ENCODE measurements at places on chromosomes 4 and X.

DNA sequence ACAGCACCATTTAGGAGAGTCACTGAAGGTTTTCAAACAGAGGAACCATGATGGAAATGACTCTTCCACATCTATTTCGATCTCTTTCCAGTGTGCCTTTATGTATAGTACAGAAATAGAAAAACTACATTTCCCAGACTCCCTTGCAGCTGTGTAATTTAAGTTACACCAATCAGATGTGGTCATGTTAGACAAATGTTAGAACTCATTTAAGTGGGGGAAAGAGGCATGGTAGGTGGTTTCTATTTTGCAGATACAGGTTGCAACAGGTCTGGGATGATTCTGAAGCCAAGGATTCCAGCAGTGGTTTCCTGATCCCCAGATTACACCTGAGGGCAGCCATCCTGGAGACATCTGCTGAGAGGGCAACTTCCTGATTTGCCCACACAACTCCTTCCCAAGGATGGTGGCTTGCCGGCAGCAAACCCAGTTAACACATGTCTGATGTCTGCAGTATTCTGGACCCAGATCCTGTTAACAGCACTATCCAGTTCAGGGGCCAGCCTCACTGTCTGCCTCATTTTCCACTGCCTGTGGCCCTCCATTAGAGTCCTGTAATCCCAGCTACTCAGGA lies 38.7 kb upstream of the PDK3 start:
- DNase-seq: no peak

DNA sequence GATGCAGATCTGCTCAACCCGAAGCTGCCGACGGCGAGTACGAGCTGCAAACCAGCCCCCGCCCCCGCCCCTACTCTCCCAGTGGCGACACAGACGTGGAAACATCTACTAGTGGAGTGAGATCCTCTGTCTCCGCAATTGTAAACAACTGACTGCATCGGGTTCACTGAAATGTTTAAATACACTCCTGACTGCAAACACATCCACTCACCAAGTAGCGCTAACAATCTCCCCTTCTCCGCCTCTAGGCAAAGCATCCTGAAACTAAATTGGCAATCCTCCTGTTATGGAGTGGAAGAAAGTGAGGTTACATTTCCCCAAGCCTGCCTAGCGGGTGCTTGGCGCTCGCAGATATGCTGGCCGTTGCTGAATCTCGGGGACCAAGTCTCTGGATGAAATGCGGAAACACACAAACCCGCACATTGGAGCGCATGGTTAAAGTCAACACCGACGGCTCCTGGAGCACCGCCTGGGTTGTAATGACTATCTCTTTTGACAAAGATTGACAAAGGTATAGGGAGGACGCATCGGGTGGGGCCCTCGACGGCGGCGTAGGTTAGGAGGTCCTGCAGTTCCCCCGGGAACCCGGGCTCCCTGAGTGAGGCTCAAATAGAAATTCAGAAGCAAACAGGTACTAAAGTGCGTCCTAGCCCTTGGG lies 117.0 kb upstream of the TEX13C start:
- no peak for DNase-seq

DNA sequence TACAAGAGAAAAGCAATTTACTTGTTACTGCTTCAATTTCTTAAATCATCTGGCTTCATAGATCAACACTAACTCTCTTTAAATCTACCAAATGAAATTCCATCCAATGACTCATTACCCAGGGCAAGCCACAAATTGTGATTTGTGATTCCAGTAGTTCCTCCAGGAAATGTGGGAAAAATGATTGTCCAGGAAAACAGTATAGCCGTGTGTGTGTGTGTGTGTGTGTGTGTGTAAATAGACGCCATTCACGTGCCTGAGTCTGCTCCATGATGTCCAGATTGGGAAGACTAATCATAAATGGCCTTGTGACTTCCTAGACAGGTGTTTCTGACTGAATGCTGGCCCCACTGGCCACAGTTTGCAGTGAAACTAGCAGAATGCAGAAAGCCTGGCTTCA lies 121.3 kb downstream of the HS6ST2 start:
- DNase-seq: no peak

DNA sequence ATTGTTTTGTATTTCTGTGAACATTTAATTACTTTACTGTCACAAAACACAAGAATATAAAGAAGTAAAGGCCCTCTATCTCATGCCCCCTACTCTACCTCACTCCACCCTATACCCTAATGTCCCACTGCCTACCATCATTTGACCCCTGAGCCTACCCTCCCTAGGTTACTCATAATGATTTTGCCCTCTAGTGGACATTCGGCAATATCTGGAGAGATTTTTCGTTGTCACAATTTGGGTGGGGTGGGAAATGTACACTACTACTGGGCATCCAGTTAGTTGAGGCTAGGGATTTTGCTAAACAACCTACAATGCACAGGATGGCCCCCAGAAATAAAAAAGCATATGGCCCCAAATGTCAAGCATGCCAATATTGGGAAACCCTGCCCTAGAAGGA lies 10.2 kb downstream of the TEX13A start:
- DNase-seq: no peak

DNA sequence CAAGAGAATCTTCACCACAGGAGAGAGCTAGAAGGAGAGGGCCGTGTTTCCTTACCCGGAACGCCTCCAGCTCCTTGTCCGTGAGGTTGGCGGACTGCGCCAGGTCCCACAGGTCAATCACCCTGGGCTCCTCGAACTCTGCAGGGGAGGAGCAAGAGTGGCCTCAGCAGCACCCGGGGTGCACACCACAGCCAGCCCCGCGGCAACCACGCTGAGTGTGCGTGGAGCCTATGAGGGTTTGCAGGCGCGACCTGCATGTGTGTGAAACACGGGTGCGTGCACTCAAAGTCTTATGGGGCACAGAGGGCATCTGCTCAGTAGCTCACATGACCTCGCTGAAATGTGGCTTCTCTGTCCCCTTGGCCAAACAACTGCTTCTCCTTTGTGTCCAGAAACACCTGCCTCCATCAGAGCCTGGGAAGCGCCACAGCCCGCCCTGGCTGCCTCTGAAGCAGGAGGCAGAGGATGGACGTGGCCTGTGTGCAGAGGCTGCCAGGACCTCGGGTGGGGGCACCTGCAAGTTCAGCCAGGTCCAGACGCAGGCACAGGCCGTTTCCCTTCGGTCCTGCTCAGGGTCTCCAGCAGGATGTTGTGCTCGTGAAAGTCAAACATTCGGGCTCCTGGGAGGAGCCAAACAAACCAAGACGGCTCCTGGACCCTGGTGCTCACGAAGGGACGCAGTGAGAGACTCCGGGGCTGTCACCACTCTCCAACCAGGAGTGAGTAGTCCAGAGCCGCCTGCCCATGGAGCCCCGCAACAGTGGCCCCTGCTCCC lies 16.0 kb downstream of the LRPAP1 start:
- no peak for DNase-seq

GRCh38 chr4:22493523-22493922 lies 22.3 kb downstream of the ADGRA3 start:
- no peak for DNase-seq

DNA sequence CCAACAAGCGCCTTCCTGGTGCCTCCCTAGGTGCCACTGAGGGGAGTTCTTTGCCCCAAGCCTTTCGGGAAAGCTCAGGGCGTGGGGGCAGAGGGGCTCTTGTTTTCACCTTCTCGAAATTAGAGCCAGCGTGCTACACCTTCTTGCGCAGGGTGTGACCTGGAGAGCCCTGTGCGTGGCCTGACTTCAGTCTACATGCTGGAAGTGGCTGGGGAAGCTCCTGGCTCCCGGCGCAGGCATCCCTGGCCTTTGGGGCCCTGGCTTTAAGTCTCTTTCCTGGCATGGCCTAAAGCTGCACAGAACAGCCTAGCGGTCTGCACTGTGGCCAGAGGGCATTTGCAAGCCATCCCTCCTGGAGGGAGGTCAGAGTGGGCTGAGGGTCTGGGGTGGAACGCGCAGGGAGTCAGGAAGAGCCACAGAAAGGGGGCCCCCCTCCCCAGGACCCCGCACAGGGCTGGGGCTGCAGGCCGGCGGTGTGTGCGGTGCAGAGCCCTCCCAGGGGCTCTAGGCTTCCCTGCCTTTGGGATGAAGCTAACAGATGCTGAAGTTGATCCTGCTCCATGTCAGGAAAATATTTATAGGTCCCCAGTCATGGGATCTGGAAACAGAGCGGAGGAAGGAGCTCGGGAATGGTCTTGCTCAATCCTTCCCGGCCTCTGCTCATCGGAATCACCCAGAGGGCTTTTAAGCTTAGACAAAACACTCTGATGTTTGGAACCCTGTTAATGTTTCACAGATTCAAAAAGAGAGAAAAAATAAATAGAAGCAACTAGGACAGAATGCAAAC lies 781 bp upstream of the SPON2 start:
- no peak for DNase-seq

- DNase-seq: no peak
Measured at GRCh38 chr4:168811207-168811606, 198.8 kb downstream of the CBR4 start.

GRCh38 chrX:81259714-81260395 lies 58.0 kb downstream of the SH3BGRL start:
- no peak for DNase-seq

- no peak for DNase-seq
Measured at GRCh38 chrX:14354521-14354920, 174.8 kb upstream of the GLRA2 start.

DNA sequence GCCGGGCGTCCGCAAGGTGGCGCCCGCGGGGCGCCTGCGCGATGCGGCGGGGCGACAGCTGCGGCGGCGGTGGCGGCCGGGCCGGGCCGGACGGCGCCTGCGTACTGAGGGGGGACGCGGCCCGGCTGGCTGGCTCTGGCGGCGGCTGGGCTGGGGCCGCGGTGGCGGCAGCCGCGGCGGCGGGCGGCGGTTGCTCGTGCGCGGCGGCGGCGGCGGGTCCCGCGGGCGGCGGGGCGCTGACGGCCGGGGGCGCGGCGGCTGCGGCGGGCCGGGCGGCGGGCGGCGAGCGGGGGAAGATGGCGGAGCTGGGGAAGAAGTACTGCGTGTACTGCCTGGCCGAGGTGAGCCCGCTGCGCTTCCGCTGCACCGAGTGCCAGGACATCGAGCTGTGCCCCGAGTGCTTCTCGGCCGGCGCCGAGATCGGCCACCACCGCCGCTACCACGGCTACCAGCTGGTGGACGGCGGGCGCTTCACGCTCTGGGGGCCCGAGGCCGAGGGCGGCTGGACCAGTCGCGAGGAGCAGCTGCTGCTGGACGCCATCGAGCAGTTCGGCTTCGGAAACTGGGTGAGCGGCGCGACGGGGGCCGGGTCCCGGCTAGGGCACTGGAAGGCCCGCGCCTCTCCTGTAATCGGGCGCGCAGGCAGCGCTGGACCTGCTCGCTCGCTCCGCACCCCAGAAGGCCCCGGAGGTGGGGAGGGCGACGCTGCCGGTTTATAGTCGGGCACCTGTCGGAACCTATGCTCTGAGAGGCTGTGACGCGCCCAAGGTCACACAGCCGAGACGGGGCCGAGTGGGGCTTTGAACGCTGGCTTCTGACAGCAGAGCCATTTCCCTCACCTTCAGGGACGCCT lies at the start of gene TADA2B:
TSS of gene TADA2B (plus strand) at position 89 of the 853 bp plus-strand sequence. CDS start at position 297, 208 bp downstream.
- peak; percentile 41 for DNase-seq

GRCh38 chrX:18864390-18864920 lies 119.5 kb downstream of the PHKA2 start:
- DNase-seq: no peak

DNA sequence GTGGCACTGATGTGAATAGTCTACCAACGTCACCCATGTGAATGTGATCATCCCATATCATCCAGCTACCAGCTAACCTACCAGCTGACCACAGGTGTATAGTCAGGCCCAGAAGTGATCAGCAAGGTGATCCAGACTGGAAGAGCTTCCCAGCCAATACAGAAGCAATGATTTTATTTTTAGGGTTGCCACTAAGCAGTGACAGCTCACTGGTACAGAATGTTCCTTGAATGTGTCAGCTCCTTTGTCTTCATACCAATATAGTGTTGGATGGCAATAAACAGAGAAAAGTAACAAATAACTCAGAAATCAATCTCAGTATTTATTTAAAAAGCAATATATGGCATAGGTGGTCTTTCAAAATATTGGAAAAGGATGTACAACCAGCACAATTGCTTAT lies 361.8 kb upstream of the CPEB2 start:
- DNase-seq: no peak

DNA sequence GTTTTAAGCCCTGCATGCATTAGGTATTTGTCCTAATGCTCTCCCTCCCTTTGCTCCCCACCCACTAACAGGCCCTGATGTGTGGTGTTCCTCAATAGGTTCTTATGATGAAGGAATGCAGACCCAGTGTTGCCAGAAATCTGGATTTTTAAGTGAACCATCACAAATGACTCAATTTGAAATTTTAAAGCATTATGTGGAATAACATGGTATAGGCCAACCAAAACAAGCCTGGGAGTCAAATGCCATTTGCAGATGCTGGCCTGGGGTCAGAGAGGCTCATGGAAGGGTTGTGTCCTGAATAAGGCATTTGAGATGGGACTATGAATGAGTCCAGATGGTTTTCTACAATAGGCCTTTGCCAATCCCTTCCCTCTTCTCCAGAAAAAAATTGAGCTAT lies 179.6 kb downstream of the SHROOM3 start:
- DNase-seq: no peak

GRCh38 chrX:8254401-8254800 lies 83.3 kb upstream of the VCX2 start:
- no peak for DNase-seq

GRCh38 chr4:187965726-187966125 lies 29.8 kb upstream of the ZFP42 start:
- DNase-seq: no peak

DNA sequence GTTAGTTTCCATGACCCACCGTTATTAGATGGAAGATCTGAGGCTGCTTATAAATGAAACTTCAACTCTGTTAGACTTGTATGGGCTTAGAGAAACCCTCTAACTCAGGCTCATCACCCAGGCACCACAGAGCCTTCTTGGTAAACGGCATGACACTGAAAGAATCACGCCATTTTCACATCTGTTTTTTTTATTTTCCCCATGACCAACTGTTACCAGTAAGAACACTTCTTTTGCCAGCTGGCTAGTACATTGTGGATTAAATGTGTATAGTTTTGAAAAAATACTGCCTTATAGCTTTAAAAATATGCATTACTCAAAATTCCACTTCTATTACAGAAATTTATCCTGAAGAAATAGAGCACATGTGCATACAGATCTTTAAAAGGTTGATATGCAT lies 48.0 kb upstream of the APELA start:
- no peak for DNase-seq

DNA sequence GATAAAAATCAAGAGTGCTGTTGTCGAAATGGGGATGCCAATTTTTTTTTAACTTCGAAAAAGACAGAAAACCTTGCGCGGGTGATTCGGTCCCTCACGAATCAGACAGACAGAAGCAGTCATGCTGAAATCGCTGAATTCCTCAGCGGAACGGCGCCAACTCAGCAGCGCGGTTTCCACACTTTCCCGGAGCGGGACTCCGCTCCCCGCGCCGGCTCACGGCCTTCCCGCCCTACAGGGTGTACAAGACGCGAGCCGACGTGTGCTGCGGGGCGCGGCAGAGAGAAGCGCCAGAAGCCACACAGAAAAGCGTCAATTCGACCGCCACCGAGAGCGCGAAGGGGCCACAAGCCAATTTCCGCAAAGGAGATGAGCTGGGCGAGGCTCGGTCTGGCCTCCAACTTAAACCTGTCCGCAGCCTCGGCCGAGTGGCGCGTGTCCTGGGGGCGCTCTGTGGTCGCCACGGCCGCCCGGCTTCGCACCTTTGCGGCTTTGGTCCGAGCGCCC lies 1.3 kb downstream of the NEXMIF start:
- DNase-seq: no peak

GRCh38 chr4:43766648-43767047 lies 682.0 kb downstream of the KCTD8 start:
- no peak for DNase-seq

- no peak for DNase-seq
Measured at GRCh38 chrX:9611436-9612145, 146.7 kb downstream of the TBL1X start.

GRCh38 chr4:53713767-53714166 lies 122.5 kb upstream of the LNX1 start:
- no peak for DNase-seq

GRCh38 chr4:38176165-38176564 lies 216.0 kb downstream of the PTTG2 start:
- DNase-seq: no peak

Measured in AML-193 (cell line).